ENCODE measurements at places on chromosomes 7 and 10.

DNA sequence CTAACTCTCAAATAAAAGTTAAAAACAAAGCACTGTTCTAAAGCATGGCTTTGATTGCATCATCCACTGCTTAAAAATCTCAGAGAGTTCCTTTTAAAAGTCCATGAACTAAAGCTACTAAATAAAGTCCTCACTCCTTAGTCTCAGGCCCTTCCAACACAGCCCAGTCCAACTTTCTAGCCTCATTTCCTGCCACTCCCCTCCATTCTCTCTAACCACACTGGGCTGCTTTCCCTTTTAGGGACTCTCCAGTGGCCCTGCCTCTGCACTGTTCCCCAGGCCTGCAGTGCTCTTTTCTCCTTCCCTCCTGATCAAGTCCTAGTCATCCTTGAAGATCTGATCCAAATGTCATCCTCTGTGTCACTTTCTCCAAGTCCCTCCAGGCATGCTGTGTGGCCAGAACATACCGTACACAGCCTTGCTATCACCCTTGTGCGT, 56.9 kb upstream of the PPP1R3C start:
- no peak for DNase-seq

DNA sequence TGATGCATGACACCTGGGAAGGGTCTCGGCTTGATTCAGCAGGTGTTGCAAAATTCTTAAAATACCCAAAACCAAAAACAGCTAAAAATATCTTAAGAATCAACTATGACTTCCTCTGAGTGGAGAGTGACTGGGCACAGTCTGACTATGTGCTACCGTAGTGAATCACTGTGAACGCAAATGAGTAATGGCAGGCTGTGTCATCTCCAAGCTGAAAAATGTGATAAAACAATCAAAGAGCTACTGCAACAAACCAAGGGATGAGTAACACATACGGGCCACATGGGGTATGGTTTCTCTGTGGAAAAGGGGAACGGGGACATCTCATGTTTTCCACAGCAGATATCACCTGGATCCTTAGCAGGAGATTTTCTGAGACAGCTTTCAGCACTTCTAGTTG, 127.5 kb downstream of the ABCA13 start:
- no peak for DNase-seq

GRCh38 chr7:87116315-87116714, 35.9 kb upstream of the DMTF1 start:
- DNase-seq: no peak

- DNase-seq: no peak
Observed at GRCh38 chr7:2897023-2897422, 52.9 kb upstream of the GNA12 start.

DNA sequence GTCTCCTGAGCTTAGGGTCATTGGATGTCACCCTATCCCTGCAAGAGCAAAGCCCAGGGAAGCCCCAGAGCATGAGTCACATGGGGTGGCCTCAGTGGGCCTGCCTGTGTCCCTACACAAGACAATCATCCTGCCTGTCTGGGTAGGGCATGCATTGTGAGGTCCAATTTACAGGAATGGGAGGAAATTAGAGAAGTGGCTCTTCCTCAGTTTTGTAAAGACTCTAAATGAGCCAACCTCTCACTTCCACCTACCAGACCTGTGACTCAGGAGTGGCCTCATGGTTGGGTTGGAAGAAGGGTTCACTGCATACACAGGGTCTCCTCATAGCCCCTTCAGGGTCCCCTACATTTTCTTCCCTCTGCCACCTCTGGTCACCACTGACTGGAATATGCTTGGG, 43.6 kb upstream of the SMNDC1 start:
- DNase-seq: no peak

DNA sequence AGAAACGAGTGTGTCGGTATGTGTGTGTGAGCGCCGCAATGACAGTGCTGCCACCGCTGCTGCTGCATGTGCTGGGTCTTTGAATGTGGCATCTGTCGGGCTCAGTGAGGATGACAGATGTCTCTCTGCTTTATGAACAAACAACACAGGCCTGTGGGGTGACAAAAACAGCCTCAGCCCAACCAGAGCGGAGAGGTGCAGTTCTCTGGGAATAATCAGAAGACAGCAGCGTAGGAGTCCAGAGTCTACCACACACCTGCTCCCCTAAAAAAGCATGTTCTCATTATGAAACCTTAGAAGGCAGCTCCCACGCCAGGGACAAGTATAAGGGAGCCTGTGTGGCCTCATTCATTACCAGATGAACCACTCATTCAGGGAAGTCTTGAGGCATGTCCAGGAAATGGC, 278.3 kb downstream of the KCNMA1 start:
- DNase-seq: no peak

DNA sequence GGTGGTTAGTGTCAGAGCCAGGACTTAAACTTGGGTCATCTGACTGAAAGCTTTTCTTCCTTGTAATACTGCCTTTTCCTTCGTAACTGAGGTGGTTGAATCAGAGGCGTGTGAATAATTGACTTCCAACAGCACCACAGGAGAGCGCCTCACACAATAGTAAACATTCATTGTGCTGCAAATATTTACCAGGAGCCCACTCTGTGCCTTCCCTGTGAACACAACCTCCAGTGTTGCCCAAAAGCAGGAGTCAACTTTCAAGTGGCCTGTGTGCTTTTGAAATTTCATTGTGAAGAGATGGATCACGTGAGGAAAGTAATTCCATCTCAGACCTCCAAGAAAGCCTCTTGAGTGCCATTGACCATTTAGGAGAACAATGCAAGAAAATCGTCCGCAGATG, 60.2 kb downstream of the ADRA2A start:
- no peak for DNase-seq

- DNase-seq: no peak
Observed at GRCh38 chr7:6284055-6284400, 11.6 kb upstream of the CYTH3 start.

DNA sequence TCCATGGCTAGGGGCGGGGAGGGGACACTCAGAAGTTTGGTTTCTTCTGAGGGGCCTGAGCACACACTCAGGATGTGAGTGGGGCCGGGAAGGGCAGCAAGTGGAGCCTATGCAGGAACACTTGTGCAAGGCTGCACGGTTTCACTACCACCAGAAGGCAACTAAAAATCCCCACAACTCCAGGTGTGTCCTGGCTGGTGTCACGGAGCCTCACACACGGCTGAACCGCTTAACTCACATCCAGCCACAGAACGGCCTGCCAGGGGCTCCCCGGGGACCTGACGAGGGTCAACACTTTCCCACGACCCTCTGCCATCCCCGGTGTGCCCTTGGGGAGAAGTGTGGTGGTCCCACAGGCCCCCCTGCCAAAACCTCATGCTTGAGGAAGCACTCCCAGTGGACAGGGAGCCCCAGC, 173.9 kb downstream of the ELFN1 start:
- DNase-seq: no peak

GRCh38 chr10:123870260-123870659, 21.3 kb downstream of the CPXM2 start:
- DNase-seq: no peak

DNA sequence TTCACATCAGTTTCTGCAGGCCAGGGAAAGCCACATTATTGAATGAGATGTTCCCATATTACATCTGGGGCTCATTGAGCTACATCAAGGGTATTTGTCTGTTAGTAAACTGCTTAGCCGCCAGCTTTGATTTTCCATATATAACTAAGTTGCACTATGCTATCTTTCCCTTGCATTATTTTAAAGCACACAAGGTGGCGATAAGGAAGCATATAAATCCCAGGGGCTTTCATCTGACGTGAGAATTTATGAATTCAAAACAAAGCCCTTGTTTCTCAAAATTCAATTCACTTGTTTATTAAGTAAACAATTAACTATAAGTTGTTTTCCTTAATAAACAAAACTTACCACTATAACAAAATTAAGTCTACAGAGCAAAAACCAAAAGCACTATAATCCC, 334.1 kb upstream of the TPK1 start:
- DNase-seq: no peak

GRCh38 chr10:91409069-91409868, 875 bp upstream of the HECTD2 start:
- DNase-seq: no peak

GRCh38 chr7:32500922-32501341, 5.6 kb downstream of the AVL9 start:
- DNase-seq: no peak

- DNase-seq: no peak
Observed at GRCh38 chr10:97532935-97533671, 34.4 kb downstream of the UBTD1 start.

- no peak for DNase-seq
Observed at GRCh38 chr10:55160655-55161283, 359.7 kb upstream of the PCDH15 start.

DNA sequence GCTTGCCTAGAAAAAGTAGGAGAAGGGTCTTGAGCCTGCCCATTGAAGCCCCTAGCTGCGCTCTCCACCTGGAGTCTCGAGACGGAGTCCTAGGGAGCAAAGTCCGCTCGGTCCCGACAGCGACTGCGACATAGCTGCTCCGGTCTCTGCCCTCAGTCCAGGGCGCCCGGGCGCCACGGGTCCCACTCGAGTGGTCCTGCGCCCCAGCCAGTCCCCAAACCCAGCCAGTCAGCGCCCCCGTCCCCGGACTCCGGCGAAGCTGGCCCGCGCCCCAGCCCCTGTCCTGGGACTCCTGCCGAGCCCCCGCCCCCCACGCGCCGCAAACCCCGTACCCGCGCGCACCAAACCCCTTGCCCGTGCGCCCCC, 490 bp downstream of the TNS3 start:
- no peak for DNase-seq

Data from activated CD8-positive, alpha-beta memory T cell treated with anti-CD3 and anti-CD28 coated beads for 24 hours (primary cell).